ENCODE measurements at places on chromosomes 4 and X.

DNA sequence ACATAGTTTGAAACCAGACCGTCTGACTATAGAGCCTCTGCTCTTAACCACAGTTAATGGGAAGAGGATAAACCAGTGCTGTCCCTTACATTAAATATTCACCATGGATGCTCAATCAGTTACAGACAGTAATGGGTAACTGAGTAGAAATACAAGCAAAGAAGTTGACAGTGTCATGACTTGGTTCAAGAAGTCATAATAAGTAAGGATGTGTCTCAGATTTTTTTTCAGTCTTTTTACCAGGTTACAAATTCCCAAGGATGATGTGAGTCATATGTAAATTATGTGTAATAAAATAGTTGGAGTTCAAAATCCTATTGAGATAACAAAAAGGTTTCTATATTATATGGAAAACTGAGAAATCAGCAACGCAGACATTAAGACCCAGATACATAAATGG is 31.1 kb downstream of the ZCCHC4 start:
- peak; percentile 25 for DNase-seq

DNA sequence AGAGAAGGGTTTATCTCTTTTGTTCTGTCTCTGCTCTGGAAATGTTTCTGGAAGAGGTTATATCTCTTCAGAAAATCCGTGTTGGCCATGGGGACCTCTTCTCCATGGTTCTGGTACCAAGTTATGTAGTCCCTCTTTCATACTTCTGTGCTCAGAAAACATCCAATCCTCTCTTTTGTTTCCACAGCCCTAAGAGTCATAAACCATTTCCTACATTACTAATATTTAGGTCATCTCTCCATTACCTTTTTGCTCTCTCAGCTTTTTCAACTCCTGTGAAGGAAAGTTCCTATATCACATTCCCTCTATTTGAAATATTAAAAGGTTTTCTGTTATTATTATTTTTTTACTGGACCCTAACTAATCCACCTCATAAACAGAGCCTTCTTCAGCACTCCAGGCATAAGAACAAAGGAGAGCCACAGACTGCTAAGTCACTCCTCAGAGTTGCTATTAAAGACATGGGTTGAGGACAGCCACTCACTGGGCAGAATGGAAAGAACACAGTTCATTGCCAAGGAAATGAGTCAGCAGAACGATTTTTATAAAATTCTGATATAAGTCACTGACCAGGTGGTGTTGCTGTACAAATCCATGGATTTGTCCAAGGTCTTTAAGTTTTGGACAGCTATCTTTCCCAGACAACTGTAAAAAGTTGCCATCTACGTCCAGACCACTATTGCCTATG is 122.4 kb upstream of the NPY2R start:
- DNase-seq, result peak; percentile 41

- DNase-seq, result no peak
These were observed 128.7 kb upstream of the GIMD1 start for GRCh38 chr4:106497271-106497670.

- peak; percentile 80 for DNase-seq
These were observed 24.4 kb upstream of the CORIN start for GRCh38 chr4:47862297-47862696.

- DNase-seq, result peak; percentile 31
These were observed 98.1 kb upstream of the MSX1 start for GRCh38 chr4:4761128-4761982.

DNA sequence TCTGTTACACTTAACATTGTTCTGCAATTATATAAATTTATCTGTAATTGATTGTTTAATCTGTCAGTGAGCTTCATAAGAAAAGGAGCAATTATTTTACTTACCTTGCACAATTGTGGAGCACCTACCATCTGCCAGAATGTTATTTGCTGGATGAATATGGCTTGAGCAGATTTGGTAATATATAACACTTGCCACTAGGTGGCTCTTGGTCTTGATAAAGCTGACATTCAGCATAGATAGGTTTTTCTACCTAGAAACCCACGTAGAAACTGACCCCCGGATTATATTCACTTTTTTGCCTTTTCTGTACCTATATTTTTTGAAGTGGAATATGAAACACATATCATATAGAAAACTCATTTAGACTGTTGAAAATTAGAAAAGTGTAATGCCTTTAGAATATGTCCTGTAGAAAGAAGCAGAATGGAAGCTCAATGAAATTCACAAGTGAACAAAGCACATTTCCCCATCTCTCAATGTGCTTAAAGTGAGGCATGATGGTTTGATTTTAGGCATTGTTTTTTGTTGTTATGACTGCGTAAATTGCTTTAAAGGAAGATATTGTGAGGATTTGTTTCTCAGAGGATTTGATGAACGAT is 9.5 kb downstream of the RBPJ start:
- peak; percentile 81 for DNase-seq

- peak; percentile 67 for DNase-seq
These were observed 57.6 kb downstream of the PLAC1 start for GRCh38 chrX:134600714-134601113.

DNA sequence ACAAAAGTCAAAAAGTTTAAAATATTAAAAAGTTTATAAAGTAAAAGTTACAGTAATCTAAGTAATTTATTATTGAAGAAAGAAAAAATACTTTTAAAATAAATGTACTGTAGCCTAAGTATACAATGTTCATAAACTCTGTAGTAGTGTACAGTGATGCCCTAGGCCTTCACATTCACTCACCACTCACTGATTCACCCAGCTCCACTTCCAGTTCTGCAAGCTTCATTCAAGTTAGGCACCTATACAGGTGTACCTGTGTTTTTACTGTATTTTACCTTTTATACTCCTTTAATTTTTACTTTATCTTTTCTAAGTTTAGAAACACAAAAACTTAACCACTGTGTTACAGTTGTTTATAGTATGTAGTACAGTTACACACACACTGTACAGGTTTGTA is 40.1 kb upstream of the AGA start:
- no peak for DNase-seq

GRCh38 chr4:163988865-163989264 is 494.4 kb downstream of the TMA16 start:
- DNase-seq, result no peak

DNA sequence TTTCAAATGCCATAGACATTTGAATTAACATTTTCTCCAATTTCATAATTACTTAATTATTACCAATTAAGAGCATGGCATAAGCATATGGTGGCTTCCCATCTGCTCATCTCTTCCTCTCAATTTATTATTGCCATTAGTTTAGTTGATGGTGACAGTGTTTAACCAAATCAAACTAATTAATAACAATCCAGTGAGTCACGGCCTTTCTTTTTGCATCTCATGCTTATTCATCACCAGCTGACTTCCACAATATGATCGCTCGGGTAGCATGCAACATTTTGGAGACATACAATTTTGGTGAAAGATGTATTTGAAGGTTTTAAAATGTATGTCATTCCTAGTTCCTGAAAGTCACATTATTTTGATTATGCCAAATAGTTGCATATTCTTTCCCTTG is 172.8 kb upstream of the TACR3 start:
- no peak for DNase-seq

DNA sequence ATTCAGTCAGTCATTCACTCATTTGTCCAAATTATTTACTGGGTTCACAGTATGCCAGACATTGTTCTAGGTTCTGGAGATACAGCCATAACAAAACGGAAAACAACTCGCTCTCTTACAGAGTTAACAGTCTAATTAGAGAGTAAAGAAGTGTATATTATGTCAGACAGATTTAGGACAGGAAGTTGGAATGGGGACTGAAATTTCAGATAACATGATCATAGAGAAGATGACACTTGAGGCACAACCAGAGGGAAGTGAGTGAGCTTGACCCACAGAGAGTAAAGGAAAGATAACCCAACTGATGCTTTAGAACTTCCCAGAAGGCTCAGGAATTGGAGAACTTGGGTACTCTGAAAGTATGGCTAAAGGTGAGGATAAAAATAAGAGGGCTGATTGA is 139.4 kb downstream of the ZAR1 start:
- DNase-seq, result no peak

GRCh38 chrX:2710041-2710840 is 19.1 kb downstream of the CD99 start:
- peak; percentile 88 for DNase-seq

DNA sequence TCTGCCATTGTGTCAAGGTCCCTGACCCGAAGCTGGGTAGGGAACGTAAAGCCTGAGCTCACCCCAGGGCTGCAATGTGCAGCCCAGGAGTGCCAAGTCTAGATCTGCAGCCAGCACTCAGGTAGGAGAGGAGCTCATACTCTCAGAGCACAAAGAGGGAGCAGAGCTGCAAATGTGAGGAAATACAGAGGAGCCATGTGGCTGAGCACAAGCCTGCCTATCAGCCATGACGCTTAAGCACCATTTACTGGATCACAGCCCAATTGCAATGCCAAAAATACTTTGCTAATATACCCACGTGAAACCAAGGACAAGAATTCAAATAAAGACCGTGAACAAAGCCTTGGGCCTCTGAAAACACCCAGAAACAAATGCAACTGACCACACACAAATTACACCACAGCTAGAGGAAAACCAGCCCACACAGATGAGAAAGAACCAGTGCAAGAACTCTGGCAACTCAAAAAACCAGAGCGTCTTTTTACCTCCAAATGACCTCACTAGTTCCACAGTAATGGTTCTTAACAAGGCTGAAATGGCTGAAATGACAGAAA is 69.0 kb upstream of the HPF1 start:
- no peak for DNase-seq

- DNase-seq, result no peak
These were observed at the start of gene MAGEE2 for GRCh38 chrX:75784680-75785491. Gene MAGEE2, minus strand, starts transcription at chrX:75785254. Its CDS starts 203 bp downstream, at chrX:75785051.

DNA sequence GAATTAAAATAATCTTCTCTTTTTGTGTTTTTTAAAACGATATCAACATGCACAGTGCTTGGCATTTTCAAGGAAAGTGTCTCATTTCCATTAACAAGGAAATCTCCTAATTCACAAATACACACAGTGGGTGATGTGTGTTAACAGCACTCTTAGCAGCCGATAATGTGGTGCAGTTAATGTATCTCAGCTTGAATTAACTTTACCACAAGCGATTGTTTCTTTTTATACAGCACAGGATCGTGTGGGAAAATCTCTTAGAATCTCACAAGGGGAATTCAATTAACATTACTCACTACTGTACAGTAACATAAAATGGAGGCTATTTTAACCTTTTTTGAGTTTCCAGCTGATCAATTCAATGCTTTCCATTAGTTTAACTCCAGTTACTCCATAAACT is 1841.9 kb downstream of the STIM2 start:
- peak; percentile 17 for DNase-seq

- no peak for DNase-seq
These were observed 760.4 kb upstream of the PABPC4L start for GRCh38 chr4:134961963-134962362.

DNA sequence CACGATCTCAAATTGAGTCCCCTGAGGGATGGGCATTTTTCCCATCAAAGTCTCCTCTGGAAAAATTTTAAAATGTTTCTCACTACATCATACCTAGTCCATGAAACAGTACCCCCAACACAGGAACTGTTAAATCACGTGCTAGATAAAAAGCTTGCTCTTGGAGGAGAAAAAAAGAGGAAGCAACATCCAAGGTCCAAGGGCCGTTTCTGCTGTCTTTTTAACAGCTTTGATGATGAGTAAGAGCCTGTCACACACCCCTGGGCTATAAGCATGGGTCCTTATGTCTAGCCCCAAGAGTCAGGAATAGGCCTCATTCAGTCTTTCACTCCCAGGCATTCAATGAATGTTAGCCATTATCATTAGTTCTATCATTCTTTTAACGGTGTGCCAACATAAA is 128.9 kb downstream of the SH3KBP1 start:
- no peak for DNase-seq

- no peak for DNase-seq
These were observed 168.2 kb downstream of the ZNF518B start for GRCh38 chr4:10288830-10289537.

DNA sequence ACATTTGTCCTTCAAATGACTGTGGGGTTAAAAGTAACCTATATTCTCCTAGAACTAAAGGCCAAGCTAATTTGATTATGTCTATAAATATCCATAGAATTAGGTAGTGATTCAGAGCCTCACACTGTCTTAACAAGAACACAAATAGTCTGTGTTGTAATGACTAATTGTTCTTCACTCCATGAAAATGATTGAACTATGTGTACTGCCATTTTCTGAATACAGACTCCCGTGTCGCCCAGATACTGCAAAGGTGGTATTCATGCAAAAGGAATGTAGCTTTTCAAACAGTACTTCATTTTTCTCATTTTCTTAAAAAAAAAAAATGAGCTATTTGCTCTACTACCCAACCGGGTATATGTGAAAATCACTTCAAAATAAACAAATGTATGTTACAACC is 11.3 kb upstream of the PHKA2 start:
- peak; percentile 71 for DNase-seq

- no peak for DNase-seq
These were observed 22.2 kb downstream of the PSAPL1 start for GRCh38 chr4:7412554-7412912.

DNA sequence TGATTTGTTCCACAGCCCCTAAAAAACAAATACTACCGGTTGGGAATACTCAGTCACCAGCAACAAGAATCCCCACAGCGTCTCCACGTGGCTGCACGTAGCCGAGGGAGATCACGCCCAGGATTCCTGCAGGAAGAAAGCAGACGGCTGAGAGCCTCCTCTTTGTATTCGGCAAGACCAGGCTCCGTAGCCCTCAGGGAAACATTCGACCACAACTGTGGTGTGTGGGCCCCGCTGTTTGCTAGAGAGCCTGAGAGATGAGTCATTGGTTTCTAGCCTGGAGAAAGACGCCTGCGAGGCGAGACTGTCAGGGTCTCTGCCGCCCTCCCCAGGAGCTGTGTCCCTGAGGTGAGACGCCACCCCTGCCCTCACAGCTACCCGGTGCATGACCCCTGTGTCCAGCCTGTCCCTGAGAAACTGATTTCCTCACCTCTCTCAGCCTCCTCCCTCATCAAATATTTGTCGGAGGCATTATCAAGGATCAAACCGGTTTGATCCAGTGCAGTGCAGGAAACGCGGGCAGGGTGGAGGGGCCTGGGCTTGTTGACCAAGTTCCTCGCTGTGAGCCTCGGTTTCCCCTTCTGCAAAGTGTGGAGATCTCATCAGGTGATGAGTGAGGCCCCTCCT is 4.7 kb upstream of the S100P start:
- peak; percentile 97 for DNase-seq

- DNase-seq, result no peak
These were observed 62.8 kb upstream of the RPA4 start for GRCh38 chrX:96820935-96821334.

DNA sequence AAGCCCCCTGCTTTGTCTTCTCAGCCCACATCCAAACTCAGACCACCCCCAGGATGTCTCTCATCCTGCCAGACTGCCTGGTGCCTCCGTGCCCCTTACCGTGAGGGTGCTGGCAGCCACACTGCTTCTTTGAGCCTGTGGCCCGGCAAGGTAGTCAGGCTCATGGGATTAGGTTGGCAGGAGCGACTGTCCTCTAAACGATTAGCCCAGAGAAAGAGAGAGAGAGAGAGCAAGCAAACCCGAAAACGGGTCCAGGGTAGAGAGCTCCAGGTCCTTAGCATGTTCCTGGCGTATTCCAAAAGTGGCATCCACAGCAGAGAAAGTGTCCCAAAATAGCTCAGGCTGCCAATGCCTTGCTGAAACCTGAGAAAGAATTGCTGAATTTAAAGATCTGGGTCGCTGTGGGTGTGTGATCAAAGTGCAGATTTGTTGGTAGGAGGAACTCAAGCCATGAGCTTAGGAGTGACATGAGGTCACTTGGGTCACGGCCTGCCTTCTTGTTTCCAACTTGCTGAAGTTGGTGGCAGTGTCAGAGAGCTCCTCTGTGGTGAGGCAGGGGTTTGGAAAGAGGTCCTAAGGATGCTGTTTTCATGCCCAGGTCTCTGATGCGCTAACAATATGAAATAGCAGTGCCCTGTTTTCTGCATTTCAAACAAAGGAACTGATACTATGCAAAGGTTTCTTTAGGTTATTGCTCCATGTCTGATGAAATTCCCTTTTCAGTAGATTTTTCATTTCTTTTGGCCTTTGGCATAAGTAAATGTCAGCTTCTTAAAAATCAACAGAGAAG is 81.6 kb downstream of the RTL9 start:
- no peak for DNase-seq

Measured in choroid plexus epithelial cell (primary cell).